ENCODE measurements at places on chromosomes 1 and 21.
A peak's percentile ranks its signal among the peaks of the same experiment; 100 is the strongest.

DNA sequence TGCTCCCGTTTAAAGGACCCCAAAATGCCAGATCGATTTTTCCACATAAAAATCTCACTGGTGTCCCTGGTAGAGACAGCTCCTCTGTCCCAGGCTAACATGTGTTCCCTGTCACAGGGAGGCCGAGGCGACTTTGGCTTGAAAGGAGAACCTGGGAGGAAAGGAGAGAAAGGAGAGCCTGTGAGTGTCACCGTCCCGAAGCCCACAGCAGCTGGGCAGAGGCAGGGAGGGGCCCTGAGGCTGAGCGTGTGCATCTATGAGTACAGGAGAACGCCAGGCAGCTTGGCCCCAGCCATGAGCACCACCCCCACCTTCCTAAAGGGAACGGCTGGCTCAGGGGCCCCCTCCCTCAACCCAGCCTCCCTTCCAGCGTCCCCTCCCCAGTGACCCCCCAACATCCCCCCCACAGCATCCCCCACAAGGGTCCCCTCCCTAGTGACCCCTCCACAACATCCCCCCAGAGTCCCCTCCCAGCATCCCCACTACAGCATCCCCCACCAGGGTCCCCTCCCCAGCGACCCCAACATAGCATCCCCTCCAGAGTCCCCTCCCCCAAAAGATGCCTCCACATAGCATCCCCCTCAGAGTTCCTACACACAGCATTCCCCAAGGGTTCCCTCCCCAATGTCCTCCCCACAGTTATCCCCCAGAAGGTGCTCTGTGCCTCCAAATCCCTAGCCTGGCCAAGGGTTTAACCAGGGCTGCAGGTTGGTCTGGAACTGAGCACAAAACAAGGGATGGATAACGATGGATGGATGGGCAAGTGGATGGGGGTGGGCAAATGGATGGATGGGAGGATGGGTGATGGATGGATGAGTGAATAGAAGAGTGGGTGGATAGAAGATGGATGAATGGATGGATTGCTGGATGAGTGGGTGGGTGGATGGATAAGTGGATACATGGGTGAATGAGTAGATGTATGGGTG lies 25.1 kb downstream of the COL6A2 start:
- no peak for DNase-seq

DNA sequence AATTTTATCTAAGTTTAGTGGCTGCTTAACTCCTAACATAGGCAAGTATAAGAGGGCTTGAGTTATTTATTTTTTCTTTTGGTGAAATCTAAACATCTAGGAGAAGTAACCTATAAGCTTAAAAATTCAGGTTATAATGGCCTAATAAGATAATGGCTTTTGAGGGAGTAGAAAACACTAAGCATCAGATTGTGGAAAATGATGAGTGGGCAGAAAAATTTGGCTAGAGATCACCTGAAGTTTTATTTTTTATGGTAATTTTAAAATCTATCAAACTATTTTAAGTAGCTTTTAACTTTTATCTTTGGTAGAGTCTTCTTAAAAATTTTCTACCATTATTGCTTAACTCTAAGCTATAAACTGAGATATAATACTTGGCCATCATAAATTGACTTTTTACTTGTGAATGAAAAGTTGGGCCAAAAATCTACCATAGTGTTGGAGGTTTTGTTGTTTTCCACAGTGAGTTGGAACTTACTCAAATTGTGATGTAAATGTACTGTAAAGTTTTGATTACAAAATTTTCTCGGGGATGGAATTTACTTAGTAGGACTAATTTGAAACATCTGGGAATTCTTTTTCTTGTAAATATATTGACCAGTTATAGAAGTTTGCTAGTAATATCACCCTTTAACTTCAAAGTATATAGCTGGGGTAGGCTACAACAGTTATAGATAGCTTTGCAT lies 63.9 kb downstream of the USP25 start:
- DNase-seq, result no peak

DNA sequence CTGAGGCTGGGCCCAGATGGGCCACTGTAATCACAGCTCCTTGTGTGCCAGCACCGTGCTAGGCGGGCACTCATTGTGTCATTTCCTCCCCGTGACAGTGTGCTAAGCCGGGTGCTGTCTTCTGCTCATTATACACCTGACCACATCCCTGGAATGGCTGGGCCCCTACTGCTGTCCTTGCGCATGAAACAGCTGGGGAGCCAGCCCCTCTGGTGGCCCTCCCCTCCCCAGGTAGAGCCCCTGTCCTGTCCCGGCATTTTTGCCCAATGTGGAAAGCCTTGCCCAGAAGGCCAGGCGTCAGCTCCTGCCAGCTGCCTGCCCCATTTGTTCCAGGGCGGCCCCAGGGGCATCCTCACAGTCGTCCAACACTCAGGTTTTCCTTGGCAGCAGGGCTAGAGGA lies 107.4 kb upstream of the CASZ1 start:
- DNase-seq, result no peak

DNA sequence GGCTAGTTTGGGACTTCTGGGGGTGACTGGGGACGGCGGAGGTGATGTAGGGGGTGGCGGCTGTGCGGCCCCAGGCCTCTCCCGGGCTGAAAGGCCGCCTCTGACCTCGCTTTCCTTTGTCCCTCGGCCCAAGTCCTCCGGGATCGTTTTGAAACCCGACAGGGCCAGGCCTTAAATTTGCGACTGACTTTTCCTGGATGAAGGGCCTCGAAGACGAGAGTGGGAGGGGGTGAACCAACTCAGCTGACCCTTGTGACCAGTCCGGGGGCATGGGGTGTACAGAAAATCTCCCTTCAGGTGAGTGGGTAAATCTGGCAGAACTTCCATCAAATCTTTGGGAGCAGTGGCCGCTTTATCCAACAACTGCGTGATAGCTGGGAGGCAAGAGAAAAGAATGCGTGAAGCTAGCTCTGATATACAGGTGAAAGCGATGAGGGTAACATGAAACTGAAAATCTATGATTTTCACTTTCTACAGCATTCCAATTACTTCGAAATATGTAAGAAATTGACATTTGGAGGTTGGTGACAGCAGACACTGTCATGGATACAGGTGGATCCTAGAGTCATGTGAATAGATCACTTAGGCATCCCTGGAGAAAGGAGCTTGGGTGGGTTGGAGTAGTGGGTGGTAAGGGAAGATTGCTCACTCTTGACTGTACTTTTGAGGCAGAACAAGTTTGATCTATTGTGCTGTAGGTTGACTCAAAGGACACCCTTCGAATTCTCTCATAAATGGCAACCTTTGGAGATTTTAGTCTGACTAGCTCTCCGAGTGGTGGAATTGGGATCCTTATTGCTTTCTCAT lies 885 bp downstream of the AHCYL1 start:
- no peak for DNase-seq

- no peak for DNase-seq
Measured at GRCh38 chr1:21783679-21784603, 992 bp upstream of the USP48 start.

DNA sequence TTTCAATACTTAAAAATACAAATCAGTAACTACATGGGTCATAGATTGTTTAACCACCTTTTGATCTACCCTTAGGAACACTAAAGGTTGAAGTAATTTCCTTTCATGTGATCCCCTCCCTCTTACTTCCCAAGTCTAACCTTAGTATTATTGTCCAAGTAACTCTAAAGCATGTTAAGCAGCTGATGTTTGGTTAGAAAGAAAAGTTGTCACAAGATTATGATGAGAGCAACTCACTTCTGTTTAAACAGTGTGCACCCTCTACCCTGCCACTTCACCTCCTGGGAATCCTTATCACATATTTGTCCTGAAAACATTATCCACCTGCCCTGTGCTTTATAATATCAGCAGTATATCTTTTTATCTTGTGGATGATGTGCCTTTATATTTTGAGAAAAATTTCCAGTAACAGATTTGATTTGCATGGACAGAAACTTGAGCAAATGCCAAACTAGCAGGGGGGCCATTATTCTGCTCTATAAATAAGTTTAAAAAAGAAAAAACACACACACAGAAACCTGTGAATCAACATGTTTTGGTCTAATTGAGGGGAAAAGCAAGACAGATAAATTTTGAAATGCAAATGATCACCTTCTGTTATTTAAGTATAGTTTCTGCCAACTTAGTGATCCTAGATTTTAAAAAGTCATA lies 194.3 kb downstream of the RPS6KC1 start:
- no peak for DNase-seq

GRCh38 chr1:85656948-85657347 lies 51.3 kb downstream of the ZNHIT6 start:
- no peak for DNase-seq

- DNase-seq, result no peak
Measured at GRCh38 chr21:41648591-41649031, 118.2 kb downstream of the RIPK4 start.

- DNase-seq, result no peak
Measured at GRCh38 chr1:13708380-13708982, 8.5 kb downstream of the PRDM2 start.

GRCh38 chr1:240192851-240193250 lies 101.2 kb downstream of the FMN2 start:
- DNase-seq, result no peak

- DNase-seq, result peak; percentile 87
Measured at GRCh38 chr21:33383056-33383888, 19.9 kb upstream of the IFNGR2 start.

- DNase-seq, result no peak
Measured at GRCh38 chr1:205217418-205217817, 5.9 kb upstream of the DSTYK start.

DNA sequence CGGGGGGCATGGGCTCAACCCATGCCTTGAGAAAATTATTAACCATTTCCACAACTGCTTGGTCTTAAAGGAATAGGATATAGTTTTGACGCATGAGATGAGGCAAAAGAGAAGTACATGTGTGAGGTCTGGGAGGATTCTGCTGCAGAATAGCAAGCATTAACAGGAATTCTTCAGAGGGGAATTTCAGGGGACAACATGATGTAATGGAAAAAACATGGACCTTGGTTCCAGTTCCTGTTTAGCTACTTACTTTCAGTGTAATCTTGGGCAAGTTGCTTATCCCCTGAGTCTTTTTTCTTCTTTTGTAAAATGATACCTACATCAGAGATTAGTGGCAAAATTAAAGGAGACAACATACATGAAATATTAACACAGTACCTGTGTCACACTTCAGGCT lies 85.6 kb downstream of the PRRX1 start:
- DNase-seq, result no peak

- DNase-seq, result peak; percentile 80
Measured at GRCh38 chr1:172338295-172338735, 82.2 kb upstream of the C1orf105 start.

DNA sequence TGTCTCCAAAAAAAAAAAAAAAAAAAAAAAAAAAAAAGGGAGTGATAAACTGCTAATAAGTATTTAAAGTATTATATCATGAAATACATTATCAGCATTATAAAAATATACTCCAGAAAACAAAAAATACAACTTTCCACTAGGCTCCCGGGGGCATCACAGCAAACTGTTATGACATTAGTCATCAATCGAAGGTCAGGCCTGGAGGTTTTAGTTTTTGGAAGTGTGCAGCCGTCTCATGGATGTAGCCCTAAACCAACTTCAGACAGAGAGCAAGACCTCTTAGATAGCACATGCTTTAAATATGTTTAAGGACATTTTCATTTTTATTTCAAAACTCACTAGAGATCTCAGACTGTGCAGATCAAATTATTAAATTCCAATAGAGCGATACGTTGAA lies 106.3 kb downstream of the RERE start:
- no peak for DNase-seq

DNA sequence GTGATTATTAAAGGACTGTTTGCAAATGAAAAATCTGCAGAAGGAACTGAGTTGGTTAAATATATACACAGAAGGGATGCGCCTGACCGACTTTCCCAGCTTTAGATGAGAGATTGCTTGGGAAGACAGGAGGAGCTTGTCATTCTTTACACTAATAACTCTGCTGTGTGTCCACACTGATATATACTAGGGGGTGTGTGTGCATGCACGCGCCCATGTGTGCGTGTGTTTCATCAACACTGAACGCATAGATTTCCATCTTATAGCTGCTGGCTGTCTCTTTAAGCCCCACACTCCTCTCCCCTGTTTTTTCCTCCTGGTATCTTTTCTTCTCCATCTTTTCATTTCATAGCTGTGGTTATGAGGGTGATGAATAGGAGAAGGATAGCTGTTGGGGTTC lies 6.9 kb upstream of the KAZN start:
- no peak for DNase-seq

DNA sequence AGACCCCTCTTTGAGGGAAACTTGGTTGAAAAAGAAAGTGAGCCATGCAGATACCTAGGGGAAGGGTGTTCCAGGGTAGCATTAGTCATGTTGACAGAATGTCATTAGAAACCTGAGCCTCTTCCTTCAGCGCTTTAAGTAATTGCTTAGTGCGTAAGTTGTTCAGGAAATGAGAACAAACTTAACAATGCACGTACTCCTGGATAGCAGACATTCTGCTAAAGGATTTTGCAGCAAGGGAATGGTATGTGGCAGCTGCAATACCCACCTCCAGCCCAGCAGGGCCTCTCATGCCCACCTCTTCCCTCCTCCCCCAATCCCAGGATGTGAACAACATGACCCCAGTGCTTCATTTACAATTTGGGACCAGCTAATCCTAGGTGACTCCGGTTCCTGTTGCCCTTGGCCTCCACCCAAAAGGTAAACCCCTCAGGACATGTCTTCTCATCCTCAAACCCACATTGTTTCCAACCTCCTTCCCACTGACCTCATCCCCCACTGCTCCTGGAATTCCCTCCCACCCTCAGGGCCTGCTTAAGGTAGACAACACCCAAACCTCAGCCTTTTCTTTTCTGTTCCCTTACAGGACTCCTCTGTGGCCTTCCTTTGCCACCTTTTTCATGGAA lies 98.0 kb upstream of the BCAR3 start:
- DNase-seq, result no peak

DNA sequence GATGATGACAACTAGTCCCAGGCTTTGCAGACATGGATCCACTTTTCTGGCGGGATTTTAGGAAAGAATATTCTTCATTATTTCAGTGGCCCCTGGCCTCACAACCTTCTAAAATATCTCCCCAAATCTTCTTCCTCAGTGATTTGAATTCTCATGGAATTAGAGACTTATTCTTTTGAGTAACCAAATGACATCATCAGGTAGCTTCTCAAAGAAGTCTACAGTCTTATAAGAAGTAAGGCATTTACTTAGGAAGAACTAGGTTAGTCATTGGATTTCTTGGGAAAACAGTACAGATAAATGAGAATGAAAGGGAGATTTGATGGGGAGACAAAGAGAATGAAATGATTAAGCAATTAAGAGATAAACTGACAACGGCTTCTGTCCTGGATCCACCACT lies 201.1 kb upstream of the PROX1 start:
- DNase-seq, result no peak

GRCh38 chr1:66412704-66413103 lies 121.2 kb upstream of the SGIP1 start:
- no peak for DNase-seq

Measured in GM06990 (cell line).